ENCODE measurements at places on chromosomes 13 and 19. TPM values are rescaled to one million over a fixed set of nuclear protein-coding genes. Genes with fewer than 3 reads are reported as not detected.

OR7C1 gene
- total RNA-seq: not detected

ZNF90 gene
- 0.36 TPM for total RNA-seq

LILRA1 gene
- not detected for total RNA-seq

MTUS2 gene
- under 0.01 TPM for total RNA-seq

COX6B2 gene
- total RNA-seq: not detected

CYP2S1 gene
- 0.83 TPM for total RNA-seq

CERS4 gene
- 3.2 TPM for total RNA-seq

MYO1F gene
- total RNA-seq: 0.18 TPM

PNPLA6 gene
- 20.0 TPM for total RNA-seq

PRR22 gene
- 0.28 TPM for total RNA-seq

YIPF2 gene
- total RNA-seq: 61.5 TPM

RDH8 gene
- not detected for total RNA-seq

NLRP4 gene
- not detected for total RNA-seq

MAST1 gene
- 0.28 TPM for total RNA-seq

SELENOV gene
- total RNA-seq: not detected

RGS9BP gene
- 0.18 TPM for total RNA-seq

MCEMP1 gene
- not detected for total RNA-seq

LPAR2 gene
- total RNA-seq: under 0.01 TPM

ARHGAP35 gene
- 28.9 TPM for total RNA-seq

MEF2B gene
- under 0.01 TPM for total RNA-seq

TMEM59L gene
- under 0.01 TPM for total RNA-seq

GIPC3 gene
- total RNA-seq: under 0.01 TPM

LRRC4B gene
- total RNA-seq: not detected

Data from IMR-90 (cell line).